ENCODE measurements at places on chromosomes 2 and 18.

DNA sequence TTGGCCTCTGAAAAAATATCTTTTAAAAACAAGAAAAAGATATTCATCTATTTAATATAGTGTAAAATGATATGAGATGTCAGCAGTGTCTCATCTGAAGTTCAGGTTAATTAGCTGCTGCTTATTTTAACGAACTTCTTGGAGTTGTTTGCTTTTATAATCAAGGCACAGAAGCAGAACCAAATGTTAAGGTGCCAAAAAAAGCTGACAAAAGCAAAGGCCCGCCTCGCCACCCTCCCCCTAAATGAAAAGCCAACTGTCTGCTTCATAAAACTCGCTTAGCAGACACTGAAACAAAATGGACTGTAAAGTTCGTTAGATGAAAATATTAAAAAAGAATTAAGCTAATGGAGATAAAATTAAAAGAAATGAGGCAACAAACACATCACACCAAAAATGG, 562.6 kb downstream of the ZEB2 start:
- no peak for DNase-seq

DNA sequence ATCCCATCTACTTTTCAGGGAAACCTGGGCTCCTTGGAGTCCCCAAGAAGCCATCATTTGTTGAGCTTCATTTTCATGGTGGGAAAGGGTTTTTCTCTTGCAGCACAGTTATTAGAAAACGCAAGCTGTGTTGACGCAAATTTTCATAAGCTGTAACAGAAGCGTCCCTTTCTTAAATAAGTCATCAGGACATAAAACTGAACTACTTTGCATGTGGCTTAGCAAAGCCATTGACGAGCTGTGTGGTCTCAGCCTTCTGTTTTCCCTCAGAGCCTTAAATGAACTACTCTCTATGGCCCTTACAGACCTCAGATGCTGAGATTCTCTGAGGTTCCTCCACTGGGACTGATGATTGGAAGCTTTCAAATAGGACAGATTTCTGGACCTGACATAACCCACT, 85.1 kb downstream of the ARL4C start:
- DNase-seq, result no peak

DNA sequence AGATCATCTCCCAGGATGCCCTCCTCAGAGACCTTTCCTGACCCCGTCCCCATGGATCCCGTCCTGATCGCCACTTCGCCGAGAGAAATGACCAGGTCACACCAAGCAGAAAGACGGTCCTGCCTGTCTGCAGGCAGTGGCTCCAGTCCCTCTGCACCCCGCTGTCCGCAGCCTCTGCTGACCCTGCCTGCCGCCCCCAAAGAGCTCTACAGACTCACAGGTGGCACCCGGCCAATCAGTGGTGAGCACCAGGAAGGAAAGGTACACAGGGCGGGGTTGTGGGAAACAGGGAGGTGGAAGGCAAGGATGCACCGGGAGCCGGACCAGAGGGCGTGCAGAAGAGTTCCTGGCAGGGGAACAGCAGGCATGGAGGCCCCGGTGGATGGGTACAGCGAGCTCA, 94.8 kb downstream of the NDUFA10 start:
- no peak for DNase-seq

DNA sequence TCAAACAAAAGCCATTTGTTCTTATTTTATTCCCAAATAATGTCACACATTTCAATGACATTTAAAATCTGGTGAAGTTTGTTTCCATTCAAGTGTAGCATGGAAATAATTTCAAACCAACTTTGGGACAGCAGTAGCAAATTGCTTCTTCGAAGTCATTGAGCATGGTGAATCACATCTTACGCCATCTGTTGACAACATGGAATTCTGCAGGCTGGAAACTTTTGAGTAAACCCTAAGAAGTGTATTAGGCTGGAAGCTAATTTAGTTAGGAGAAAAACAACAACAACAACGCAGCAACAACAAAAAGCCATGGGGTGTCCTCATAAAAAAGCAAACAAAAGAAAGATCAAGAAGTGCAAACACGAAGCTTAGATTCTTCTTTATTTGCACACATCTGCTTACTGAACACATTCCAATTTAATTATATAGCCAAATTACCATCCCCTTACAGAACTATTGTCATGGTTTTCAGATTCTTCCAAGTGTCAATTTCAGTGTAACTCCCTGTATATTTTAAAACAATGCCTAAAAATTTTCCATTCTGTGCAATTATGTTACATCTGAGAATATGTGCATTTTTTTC, 659.0 kb upstream of the CDH7 start:
- no peak for DNase-seq

- DNase-seq, result no peak
Measured at GRCh38 chr2:119488245-119489214, 35.8 kb downstream of the SCTR start.

DNA sequence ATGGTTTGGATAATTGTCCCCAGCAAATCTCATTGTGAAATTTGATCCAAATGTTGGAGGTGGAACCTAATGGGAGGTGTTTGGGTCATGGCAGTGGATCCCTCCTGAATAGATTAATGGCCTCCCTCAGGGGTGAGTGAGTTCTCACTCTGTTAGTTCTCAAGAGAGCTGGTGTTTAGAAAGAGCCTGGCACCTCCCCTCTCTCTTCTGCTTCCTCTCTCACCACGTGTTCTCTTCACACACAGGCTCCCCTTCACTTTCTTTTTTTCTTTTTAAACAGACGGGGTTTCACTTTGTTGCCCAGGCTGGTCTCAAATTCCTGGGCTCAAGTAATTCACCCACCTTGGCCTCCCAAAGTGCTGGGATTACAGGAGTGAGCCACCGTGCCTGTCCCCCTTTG, 111.6 kb upstream of the LTBP1 start:
- no peak for DNase-seq

DNA sequence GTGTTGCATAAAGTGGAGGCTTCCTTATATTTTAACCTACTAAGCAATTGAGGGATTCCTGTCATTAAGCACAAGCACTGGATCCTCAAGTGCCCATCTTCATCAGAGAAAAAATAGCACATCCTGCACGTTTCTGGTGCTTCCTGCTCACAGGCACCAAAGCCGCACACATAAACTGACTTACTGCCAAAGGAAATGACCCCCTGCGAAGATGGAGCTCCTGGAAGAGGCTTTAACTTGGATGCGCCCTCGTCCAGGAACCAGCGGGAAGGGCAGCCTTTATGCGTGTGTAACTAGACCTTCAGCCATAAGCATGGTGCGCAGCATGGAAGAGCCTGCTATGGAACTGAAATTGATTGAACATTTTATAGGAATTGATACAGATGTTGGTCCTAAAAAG, 188.7 kb downstream of the FTCDNL1 start:
- no peak for DNase-seq

- DNase-seq, result no peak
Measured at GRCh38 chr2:164898475-164898874, 56.9 kb downstream of the SLC38A11 start.

DNA sequence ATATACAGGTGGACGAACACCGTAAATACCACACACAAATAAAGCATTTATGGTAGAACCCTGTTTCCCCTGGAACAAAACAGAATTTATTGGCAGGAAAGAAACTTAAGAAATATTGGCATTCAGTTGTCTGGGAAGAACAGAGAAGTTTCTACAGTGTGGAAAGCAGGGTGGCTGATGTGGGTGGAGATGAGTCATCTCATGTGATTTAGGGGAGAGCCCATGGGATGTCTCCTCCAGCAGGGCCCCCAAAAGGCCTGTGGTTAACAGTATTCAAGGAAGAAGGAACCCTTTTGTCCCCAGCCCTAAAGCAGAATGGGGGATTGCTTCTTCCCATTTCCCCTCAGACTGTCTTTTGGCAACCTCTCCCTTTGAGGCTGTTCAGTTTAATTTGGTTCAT, 24.2 kb downstream of the SIX3 start:
- DNase-seq, result no peak

DNA sequence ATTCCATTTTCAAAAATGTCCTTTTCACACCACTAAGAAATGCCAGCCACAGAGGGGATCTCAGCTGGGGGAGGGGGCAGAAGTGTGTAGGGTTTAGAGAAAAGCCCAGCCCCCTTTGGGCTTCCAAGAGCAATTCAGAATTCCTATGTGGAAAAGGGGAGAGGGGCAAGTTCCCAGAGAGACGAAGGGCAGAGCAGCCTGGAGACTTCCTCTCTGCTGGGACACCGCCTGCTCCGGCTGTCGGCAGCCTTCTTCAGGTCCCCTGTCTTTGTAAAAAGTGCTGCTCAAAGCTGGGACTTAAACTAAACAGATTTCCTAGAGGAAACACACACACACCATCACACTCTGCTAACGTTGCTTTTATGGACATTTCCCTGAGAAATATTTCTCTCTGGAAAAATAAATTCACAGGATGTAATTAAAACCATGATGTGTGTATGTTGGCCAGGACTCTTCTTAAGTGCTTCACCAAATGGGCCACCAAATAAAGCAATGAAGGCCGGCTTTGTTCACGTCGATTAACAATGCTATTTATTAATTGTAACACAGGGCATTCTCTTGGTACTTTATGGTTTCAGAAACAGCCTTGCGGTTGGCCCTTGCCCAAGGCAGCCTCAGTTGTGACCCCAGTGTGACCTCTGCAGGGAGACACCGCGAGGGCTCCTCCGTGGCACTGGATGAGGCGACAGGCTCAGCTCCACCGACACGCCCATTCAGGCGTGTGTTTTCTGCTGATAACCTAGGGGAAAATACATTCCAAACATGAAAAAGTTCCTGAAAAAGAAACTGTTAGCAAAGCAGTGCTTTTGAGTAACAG, 5.6 kb upstream of the ASB1 start:
- no peak for DNase-seq

- no peak for DNase-seq
Measured at GRCh38 chr2:151475071-151475470, 65.4 kb downstream of the RIF1 start.

GRCh38 chr2:64325477-64325851, 128.5 kb upstream of the LGALSL start:
- DNase-seq, result no peak

DNA sequence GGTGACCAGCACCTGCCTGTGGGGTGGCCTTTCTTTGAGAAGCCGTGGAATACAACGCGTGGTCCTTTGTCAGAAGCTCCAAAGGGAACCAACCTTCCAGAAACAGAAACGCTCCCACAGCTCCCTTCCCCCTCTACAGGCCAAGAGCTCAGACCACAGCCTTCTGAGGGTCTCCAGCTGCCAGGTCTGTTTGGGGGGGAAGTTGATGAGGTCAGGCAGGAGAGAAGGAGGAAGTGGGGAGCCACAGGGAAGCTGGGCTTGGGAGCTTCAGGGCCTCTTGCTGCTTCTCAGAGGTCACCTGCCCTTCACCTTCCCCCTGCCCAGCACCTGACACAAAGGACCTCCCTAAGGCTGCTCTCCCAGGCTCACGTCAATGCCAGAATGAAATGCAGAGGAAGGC, 287.7 kb upstream of the ID2 start:
- DNase-seq, result no peak

DNA sequence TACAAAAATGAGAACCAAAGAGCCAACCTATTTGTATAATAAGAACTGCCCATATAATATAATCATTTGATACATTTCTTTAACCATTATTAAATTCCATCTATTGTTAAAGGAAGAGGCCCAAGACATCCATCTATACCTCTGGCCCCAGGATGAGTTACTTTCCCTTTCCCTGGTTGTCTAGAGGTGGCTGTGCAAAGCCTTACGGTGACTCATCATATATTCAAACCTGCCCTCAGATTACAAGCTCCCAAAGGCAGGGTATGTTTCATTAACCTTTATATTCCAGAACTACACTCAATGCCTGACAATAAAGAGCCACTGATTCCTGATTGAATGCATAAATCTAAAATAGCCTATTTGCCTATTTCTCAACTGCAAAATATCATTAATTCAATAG, 105.8 kb upstream of the PID1 start:
- DNase-seq, result no peak

DNA sequence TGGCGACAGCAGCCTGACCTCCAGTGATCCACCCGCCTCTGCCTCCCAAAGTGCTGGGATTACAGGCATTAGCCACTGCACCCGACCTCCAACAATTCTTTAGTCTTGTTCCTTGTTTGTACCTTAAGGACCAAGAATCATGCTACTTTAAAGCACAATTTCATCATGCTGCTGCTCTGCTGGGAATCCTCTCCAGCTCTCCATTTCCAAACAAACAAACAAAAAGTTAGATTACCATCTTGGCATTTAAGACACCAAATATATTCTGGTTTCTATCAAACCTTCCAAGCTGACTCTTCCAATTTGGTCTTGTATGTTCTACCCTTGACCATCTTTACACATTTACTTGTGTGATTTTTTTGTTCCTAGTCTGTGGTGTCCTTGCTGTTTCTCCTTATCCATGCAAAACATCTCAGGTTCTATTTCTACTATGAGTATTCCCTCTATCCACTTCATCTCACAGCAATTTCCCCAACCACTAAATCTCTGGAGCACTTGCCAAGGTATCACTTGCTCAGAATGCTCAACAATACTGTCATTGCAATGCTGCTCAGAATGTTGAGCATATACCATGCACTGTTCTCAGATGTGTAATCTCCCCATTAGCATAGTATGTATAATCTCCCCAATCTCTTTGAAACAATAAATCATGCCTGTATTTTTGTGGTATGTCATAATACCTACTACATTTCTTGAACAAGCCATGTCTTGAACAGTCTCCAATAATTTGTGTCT, 73.2 kb upstream of the GALNT5 start:
- no peak for DNase-seq

- no peak for DNase-seq
Measured at GRCh38 chr2:163553601-163554000, 182.2 kb downstream of the FIGN start.

DNA sequence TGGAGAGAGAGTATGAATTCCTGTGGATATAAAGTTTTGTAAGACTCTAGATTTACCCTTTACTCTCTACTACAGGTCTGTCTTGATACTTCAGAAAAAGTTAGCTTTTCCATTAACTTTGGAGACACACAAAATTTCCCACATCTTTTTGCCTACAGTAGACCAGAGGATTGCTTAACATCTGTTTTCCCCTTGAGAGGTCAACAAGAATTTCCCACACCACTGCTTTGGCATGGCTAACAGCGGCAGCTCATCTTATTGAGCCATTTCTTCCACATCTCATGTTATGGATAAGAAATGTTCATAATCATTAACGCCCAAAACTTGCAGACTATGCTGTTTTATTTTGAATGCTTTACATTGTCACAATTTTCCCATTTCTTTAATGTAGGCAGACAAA, 273.6 kb upstream of the RGPD4 start:
- no peak for DNase-seq

GRCh38 chr2:24121066-24121465, 2.1 kb downstream of the PFN4 start:
- no peak for DNase-seq

DNA sequence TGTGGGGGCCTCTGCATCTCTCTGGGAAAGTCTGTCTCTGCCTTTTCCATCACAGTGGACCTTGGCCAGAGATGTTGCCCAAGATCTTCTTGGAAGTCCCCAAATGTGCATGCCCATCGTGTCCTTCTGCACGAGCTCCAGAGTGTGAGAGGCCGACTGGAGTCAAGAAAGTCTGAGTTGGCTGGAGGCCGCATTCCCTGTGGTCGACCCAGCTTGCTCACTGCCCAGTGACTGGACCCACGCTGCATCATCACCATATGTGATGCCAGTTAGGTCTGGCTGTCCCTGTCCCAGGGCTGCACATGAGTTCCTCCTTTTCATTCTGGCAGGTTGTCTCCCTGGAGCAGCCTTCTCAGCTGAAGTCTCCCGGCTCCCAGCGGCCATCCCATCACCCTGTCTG, 93.8 kb downstream of the ARL4C start:
- no peak for DNase-seq

- no peak for DNase-seq
Measured at GRCh38 chr2:162826921-162827320, 11.6 kb downstream of the KCNH7 start.
